H7 (cell line): ENCODE measurements at places on chromosomes 11 and 22. TPM values are rescaled to one million over a fixed set of nuclear protein-coding genes. Genes with fewer than 3 reads are reported as not detected.

- peak; percentile 75 for DNase-seq
Observed at GRCh38 chr11:43573233-43573632, 107.3 kb upstream of the HSD17B12 start.

DNA sequence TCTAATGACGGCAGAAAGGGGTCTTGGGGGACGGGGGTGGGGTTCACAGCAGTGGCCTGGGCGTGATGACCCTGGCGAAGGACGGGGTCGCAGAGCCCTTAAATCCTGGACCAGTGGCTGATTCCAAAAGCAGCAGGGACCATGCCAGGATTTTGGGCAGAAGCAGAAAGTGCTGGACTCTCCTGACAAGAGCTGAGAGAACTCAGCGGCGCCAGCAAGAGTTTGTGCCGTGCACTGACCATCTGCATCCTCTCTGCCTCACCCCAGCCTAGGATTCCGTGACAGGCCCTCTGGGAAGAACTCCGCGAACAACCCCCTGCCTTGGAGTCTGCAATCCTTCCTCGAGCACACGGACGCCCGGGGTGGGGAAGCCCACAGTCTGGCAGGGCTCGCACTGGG, 644 bp upstream of the NDUFV1 start:
- DNase-seq, result no peak

DENND6B gene
- total RNA-seq, result 0.52 and 1.1 TPM in 2 replicates

DNA sequence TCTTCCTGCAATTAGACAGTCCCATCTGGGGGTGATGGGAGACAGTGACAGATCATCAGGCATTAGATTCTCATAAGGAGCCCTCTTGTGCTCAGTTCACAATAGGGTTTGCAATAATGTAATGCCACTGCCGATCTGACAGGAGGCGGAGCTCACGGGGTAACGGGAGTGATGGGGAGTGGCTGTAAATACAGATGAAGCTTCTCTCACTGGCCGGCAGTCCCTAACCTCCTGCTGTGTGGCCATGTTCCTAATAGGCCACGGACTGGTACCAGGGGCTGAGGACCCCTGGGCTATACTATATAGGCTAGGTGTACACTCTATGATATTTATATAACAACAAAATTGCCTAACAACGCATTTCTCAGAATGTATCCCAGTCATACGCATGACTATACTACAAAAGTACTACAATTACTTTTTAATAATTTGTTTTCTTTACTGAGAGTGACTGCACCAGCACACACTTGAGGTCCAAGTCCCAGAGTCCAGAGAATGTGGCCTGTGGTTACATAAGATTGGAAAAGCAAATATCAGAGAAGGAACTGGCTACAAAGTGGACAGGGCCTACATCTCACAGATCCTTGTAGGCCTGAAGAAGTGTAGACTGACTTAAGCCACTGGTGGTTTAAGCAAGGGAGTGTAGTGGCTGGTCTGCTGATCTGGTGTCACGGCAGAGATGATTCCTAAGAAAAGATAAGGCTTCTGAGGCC, 200.0 kb downstream of the LARGE1 start:
- no peak for DNase-seq

GRCh38 chr11:73141031-73141308, 1.1 kb downstream of the FCHSD2 start:
- peak; percentile 55 for DNase-seq

DNA sequence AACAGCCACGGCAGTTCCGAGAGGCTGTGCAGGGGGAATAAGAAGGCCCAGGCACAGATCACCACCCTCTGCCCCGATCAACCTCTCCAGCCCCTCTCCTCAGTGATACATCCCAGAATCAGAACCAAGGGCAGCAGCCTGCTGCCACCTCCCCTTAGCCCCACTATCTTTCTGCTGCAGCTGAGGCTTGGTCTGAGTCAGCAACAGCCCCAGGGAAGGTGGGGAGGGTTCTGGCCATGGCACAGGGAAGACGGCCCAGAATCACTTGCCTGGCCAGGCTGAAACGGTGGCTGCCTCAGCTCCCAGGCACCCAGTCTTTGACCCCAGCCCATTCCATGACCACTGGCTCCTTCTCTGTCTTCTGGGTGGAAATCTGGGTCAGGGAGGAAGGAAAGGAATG, 2.3 kb downstream of the CHID1 start:
- peak; percentile 33 for DNase-seq

CCDC87 gene
- 0.52 and 0.67 TPM in 2 replicates for total RNA-seq

DNA sequence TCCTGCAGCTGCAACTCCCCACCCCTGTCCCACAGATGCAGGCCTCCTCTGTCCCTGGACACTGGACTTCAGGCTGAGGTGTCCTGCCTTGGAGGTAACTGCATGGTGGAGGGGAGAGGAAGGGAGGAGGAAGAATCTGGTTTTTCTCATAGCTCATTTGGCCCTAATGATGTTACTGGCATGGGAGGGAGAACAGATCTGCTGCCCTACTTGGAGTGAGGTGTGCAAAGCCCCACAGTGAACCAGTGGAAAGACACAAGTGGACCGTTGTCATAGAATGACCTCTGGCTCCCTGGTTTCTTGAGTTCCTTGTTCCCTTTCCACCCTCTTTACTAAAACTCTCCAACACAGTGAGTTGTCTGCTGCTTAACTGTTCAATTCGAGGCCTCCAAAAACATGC, 215.9 kb downstream of the BARX2 start:
- no peak for DNase-seq

TEX54 gene
- total RNA-seq, result not detected in 2 replicates

DNA sequence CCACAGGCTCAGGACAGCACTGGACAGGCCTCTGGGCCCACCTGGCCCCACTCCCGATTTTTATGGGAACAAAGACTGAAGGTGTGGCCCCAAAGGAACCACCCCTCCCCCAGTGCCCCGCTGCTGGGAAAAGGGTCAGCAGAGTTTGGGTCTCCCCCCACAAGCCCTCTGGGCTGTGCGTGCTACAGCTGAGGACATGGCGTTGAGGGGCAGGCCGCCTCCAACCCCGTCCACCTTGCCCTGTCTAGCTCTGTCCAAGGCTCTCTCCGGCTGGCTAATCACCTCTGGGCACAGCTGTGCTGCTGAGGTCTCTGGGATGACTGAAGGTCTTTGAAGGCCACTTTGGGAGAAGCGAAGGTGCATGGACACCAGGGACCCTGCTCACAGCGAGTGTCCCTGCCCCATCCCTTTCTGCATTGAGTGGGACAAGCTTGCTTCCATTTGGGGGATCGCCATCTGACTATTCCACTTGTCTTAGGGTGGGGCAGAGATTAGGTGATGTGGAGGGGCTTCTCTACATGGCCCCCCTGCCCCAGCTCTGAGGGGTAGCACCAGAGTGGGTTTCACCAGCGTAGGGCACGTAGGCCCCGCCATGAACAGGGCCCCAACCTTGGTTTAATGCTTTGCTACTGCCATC, 6.5 kb downstream of the ASCL2 start:
- no peak for DNase-seq

DNA sequence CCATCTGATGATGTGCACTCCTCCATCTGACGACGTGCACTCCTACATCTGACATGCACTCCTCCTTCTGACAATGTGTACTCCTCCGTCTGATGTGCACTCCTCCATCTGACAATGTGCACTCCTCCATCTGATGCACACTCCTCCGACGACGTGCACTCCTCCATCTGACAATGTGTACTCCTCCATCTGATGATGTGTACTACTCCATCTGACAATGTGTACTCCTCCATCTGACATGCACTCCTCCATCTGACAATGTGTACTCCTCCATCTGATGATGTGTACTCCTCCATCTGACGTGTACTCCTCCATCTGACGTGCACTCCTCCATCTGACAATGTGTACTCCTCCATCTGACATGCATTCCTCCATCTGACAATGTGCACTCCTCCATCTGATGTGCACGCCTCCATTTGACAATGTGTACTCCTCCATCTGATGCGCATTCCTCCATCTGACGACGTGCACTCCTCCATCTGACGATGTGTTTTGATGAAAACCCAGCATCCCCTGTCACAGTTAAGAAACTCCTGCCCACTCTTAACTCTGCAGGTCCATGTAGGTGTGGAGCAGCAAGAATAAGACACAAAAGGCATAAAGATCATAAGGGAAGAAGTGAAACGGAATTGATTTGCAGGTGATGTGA, 9.7 kb upstream of the IL17REL start:
- DNase-seq, result no peak

- DNase-seq, result no peak
Observed at GRCh38 chr11:45457649-45458048, 171.5 kb upstream of the SYT13 start.

POTEH gene
- not detected in 2 replicates for total RNA-seq

EFEMP2 gene
- 8.5 and 13.2 TPM in 2 replicates for total RNA-seq

- DNase-seq, result no peak
Observed at GRCh38 chr11:78946945-78947902, 372.6 kb upstream of the NARS2 start.

DNA sequence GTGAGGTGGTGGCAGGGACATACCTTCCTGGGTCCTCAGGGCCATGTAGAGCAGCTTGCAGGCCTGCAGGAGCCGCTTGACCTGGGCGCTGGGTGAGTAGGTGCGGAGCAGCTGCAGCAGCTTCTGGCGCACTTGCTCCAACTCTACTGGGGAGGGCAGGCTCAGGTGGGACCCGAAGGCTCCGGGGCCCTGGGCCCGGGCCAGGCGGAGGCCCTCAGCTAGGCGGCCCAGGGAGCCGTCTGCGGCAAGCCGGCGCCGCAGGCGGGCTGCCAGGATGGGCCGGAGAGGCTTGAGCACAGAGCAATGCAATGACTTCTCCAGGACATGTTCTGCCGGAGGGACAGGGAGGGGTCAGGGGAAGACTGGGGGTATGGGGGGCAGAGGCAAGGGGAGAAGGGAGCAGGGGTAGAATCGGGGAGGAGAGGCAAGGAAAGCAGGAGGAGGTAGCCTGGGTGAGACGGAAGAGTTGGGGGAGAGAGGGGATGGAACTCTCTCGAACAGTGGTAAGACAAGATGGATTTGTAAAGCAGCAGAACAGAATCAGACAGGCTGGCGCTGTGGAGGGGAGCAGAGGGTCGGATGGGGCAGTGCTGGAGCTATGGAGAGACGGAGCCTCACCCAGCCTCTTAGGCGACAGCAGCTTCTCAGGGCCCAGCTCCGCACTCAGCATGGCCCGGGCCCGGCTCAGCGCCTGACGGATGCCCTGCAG, 2.2 kb downstream of the RIN1 start:
- DNase-seq, result peak; percentile 67

GRCh38 chr11:73916435-73916834, 34.4 kb upstream of the DNAJB13 start:
- DNase-seq, result no peak

SPA17 gene
- 9.6 and 9.8 TPM in 2 replicates for total RNA-seq

MUC6 gene
- total RNA-seq, result not detected in 2 replicates

RAPSN gene
- 0.33 and 0.42 TPM in 2 replicates for total RNA-seq

DNA sequence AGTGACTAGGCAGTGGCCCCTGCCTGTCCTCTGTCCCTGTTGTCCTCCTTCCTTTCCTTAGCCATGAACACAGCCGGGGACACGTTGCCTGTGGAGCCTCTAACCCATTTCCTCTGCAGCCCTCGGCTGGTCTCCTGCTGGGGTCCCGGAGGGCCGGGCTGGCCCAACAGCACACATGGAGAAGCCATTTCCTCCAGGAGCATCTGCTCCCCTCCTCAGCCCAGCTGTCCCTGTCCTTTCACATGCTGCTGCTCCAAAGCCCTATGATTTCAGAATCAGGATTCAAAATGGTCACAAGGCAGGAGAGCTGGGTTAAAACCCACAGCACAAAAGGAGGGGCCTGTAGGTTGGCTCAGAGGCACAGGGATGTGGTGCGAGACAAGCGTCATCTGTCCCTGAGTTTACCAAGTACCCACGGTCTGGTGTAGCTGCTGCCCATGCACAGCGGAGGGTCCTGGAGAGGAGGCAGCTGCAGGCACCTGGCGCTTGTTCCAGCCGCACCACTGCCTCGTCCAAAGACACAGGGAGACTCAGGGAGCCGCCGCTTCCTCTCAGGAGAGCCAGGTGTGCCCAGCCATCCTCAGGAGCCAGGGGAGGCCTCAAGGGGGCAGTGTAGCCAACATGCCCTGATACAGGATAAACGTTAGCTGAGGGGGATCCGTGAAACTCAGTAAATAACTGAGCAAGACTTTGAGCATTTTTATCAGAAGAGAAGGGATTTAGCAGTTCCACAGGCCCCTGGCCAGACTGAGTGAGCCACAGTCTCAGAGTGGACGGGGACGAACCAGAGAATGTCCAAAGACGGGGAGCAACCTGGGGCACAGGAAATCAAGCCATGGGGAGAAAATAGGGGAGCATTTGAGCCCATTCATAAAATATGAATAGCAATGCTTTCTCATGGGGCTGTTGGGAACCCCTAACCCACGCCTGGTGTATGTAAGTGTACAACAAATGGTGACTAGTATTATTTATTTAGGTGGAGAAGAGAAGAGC, 3.9 kb upstream of the VSIG10L2 start:
- DNase-seq, result peak; percentile 94

RIMBP3C gene
- total RNA-seq, result 0.17 and 0.70 TPM in 2 replicates

GRCh38 chr22:19983741-19984140, 32.9 kb downstream of the ARVCF start:
- DNase-seq, result no peak

OR8G5 gene
- total RNA-seq, result not detected in 2 replicates
